ENCODE measurements at places on chromosomes 2 and 18. TPM values are rescaled to one million over a fixed set of nuclear protein-coding genes. Genes with fewer than 3 reads are reported as not detected.

The HOXD8 gene
- 1.2 TPM for total RNA-seq

The CHRNA1 gene
- 0.77 TPM for total RNA-seq

The BOK gene
- 79.9 TPM for total RNA-seq

The FABP1 gene
- not detected for total RNA-seq

The ANKRD30BL gene
- not detected for total RNA-seq

The FBXO36 gene
- 1.9 TPM for total RNA-seq

The GBX2 gene
- not detected for total RNA-seq

The TWIST2 gene
- total RNA-seq: 114 TPM

The YES1 gene
- 71.8 TPM for total RNA-seq

The TIA1 gene
- 19.3 TPM for total RNA-seq

The NPAS2 gene
- total RNA-seq: 12.6 TPM

The GLI2 gene
- 13.5 TPM for total RNA-seq

The MRPL33 gene
- 88.4 TPM for total RNA-seq

Data from pericardium fibroblast (primary cell).